NCI-H2107 (cell line): ENCODE measurements at places on chromosomes 16 and 17.

GRCh38 chr16:85994492-85995490 is 95.8 kb downstream of the IRF8 start:
- DNase-seq: no peak

DNA sequence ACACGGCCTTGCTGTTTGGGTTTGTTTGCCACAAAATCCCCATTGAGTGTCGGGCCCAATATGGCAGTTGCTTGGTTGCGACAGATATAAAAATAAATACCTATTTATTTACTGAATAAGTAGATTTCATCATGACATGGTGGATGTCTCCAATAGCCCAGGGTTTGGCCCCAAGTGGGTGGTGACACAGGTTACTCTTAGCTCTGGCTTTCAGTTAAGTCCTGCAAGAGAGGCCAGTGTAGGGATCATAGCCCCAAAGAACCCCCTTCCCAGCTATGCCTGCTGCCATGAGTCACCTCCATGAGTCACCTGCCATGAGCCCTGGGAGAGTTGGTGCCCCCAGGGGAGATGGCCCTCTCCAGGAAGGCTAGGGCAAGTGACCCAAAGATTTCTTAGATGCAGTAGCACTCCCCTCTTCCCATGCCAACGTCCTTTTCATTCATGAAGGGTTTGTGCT is 78.7 kb upstream of the LGALS9 start:
- DNase-seq: no peak

- no peak for DNase-seq
Observed at GRCh38 chr17:54117452-54117851, 294.7 kb downstream of the KIF2B start.

DNA sequence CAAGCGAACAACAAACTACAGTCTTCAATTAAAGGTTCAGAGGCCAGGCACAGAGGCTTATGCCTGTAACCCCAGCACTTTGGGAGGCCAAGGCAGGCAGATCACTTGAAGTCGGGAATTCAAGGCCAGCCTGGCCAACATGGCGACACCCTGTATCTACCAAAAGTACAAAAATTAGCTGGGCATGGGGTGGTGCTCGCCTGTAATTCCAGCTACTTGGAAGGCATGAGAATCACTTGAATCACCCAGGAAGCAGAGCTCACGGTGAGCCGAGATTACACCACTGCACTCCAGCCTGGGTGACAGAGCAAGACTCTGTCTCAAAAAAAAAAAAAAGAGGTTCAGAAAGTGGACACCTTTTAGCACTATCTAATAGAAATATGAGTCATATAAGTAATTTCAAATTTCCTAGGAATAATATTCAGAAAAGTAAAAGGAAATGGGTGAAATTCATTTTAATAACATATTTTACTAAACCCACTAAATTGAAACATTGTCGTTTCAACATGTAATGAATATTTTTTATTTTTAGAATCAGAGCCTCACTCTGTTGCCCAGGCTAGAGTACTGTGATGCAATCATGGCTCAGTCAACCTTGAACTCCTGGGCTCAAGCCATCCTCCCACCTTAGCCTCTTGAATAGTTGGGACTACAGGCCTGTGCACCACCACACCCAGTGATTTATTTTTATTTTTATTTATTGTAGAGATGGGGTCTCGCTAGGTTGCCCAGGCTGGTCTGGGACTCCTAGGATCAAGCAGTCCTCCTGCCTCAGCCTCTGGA is 15.2 kb upstream of the MARCHF10 start:
- DNase-seq: no peak

DNA sequence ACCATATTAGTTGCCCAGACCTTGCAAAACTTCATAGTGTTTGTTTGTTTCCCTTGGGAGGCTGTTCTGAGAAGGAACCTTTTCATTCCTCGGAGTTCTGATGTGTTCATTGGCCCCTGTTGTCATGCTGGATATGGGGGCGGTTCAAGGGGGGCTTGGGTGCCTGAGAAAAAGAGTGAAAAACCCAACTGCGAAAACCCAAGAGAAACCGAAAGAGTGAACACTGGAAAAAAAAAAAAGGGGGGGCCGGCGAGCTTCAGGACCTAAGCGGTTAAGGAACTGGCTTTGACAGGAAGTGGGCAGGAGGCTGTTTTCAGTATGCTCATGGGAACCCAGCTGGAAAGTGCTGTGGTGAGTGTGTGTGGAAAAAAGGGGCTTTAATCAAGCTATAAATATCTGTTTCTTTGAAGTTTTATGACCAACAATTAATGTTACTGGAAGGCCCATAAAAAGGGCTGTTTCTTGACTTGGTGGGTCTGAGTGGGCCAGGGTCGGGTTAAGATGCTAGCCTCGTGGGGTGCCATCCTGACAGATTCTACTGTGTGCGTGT is 510.7 kb downstream of the MAF start:
- no peak for DNase-seq

DNA sequence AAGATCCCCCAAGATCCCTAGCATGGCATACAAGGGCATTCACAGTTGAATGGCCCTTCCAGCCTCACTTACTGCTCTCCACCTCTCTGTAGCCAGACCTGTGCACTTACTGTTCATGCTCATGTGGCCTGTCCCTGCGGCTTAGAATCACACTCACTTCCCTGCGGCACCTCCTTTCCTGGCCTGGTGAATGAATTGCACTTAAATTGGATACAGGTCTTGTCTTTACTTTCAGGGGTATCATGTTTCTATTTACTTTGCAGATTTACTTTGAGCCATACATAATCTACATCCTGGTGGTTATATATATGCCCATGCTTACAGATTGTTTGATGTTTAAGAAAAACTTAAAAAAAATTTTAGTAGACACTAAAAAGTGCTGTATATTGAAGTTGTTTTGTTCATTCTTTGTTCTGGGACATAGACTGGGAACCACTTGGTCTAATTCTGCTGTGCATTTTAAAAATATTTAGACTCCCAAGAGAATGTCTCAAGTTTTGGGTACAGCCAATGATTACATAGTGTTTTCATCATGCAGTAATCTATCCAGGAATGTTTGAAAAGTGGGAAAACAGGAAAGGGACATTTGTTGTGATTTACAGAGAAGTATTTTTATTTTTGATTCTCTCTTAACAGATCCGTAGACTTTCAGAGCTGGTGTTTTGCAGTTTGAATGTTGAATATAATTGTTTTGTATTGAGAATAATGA is 63.9 kb downstream of the NUP88 start:
- no peak for DNase-seq
